ENCODE measurements at places on chromosomes 16 and 17.

DNA sequence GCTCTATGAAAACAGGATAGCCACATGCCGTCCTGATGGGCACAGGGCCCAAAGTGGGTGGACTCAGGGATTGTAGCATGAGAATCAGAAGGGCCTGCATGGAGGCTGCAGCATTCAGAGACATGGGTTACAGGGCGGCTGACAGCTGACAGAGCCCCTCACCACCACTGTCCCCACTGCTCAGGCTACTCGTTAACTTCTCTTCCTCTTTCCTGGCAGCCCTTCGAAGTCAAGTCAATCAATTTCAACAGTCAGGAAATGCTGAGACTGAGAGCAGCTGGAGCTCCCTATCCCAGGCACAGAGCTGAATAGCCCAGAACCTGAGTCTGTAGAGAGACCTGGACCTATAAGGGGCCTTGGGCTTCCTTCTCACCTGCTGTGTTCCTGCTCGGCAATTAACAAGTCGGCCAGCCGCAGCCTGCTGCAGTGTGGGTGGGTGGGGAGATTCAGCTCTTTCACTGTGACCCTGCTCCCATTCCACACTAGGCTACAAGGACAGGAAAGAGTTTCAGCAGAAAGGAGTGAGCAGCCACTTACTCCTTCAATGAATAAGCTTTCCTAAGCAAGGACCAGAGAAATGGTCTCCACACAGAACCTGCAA, 76.9 kb downstream of the TEX14 start:
- no peak for DNase-seq

- no peak for DNase-seq
Measured at GRCh38 chr16:63703612-63704011, 1418.3 kb downstream of the CDH11 start.

GRCh38 chr16:26727848-26728247, 338.9 kb upstream of the C16orf82 start:
- DNase-seq: no peak

- DNase-seq: no peak
Measured at GRCh38 chr16:2046893-2047329, 723 bp downstream of the NTHL1 start.

GRCh38 chr17:45771271-45771959, 12.7 kb upstream of the CRHR1 start:
- no peak for DNase-seq

DNA sequence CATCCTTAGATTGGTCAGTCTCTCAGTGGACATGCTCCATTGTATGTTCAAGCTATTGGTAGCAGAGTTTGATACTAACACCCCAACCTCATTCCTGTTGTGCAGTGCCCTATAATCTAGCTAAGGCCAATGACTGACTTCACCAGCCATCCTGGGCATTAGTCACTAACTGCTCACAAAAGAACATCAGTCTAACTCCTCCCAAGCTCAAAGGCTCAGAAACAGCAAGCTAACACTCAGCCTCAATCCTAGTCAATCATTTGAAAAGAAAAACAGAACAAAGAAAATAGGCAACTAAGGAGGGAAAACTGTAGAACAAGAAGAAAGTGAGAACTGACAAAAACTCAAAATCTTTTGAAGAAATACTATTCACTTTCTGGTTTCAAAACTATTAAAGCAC, 199.1 kb upstream of the C17orf78 start:
- no peak for DNase-seq

DNA sequence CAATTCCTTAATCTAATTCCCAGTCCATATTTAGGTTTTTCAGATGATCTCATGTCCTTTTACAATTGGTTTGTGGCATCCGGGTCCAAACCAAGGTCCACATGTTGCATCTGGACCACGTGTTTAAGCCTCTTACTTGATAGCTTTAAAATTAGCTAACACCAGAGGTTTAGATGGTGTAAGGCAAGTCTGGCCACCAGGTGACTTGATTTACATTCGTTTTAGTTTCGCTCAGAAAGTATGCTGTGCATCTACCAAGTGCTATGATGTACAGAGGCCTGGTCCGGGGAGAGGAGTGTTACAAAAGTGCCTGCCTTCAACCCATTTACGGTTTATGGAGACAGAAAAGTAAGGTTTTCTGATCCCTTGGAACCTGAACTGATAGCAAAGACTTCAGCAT, 878 bp upstream of the DNAJA2 start:
- DNase-seq: peak; percentile 57

- no peak for DNase-seq
Measured at GRCh38 chr17:81144423-81144781, 20.9 kb upstream of the PVALEF start.

- DNase-seq: peak; percentile 93
Measured at GRCh38 chr16:67430977-67431774, at the start of gene HSD11B2. HSD11B2 (plus strand) TSS chr16:67431121; CDS start chr16:67431249, 128 bp downstream.

DNA sequence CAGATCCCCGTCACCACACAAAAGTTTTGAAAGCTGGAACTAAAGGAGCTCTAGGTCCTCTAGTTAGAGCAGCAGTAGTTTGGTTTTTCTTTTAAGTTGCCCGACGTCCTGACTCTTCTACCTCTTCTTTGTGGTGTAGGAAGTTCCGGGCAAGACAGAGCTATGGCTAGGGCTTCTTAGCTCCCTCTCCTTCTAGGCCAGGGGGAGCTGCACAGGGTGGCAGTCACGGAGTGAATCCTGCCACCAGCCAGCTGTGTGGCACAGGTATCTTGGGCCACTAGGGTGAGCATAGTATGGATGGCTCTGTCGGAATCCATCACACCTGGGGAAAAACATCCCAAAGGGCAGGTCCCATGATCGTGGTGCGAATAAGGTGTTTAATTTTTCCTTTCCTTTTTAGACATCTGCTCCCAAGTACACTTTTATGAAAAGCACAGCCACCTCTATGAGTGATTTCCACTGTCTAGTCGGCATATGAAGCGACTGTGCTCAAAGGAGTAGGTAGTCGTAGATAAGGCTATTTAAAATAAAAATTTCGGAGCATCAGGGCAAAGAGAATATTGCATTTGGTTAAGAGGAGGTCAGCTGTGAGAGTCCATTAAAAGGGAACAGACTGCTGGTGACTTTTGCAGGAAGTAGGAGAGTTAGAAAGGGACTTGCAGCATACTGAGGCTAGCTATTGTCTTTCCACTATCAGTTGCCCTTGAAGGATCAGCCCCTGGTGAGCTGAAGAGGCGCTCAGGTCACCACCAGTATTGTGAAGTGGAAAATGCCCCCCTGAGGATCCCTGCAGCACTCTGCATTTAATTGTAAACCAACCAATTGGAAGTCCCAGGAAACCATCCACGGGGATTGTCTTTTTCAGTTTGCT, 2.1 kb downstream of the PRKCA start:
- peak; percentile 63 for DNase-seq

Measured in SK-N-SH (cell line).